ENCODE measurements at places on chromosomes 3 and 15.
A peak's percentile ranks its signal among the peaks of the same experiment; 100 is the strongest.

DNA sequence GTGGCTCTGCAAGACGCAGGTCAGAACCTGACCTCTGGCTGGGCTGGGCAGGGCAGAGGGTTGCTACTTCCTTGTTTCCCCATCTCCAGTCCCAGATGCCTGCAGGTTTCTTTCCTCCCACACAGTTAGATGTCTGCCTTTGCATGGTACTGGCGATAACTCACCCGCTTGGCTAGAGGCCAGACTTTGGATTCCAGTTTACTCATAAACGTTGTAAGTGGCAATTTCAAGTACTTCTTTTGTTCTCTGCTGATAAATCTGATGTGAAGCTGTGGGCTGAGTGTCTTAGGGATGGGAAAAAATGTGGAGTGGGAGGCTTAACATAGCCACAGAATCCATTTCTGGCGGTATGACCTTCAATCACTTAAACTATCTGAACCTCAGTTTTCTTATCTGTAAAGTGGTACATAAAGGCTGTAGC is 194.2 kb downstream of the EBLN2 start:
- DNase-seq: no peak

- no peak for DNase-seq
Observed at GRCh38 chr15:39621210-39621609, 40.3 kb downstream of the THBS1 start.

DNA sequence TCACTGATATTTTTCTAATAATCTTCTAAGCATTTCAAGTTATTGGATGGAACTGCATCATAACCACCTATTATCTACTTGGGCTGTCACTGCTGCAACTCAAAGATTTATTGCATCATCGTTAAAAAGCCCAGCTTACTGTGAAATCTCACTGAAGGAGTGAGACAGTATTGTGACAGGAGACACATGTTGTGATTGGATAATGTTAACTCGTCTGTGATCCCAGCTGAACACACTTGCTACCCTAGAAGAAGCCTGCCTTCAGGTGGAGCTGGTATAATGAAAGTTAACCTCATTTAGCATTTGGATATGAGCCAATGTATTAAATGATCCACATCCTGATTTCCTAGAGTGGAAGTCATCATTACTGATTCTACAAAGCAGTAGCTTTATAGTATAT is 138.1 kb downstream of the MAP2K5 start:
- no peak for DNase-seq

DNA sequence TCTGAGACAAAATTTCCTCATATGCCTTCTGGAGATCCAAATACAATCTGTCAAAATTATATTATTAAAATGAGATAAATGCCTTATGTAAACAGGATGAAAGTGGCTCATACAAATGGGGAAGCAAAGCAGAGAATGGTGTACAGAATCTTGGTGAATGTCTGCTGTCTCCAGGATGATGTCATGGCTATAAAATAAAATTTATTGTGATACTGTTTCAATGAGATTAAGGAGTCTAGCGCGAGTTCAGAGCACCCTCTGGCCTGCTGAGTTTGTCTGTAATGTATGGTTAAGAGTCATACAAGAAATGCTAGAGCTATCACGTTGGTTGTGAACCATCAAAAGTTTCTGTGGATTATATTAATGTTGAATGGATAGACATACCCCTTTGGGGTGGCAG is 359.7 kb downstream of the EFHB start:
- DNase-seq: no peak

GRCh38 chr3:10594915-10595314 is 89.5 kb upstream of the ATP2B2 start:
- peak; percentile 77 for DNase-seq

DNA sequence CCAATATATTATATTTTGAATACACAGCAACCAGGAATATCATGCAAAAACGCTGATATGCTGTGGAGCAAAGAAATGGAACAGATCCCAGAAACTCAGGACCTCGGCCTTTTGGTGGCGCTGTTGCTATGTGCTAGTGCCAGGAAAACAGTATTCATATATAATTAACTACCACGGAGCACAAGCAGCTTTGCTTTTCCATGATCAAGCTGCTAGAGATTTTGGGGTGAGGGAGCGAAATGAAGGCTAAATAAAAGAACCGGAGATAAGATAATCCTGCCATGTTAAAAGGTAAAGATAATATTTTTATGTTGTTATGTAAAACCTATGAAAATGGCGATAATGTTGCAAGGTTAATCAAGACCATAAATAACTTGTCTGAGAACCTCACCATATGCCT is 157.7 kb upstream of the FAM3D start:
- DNase-seq: peak; percentile 17

- DNase-seq: no peak
Observed at GRCh38 chr15:62087671-62088352, 21.0 kb downstream of the C2CD4A start.

GRCh38 chr15:77859491-77860060 is 217.9 kb downstream of the TBC1D2B start:
- DNase-seq: no peak

DNA sequence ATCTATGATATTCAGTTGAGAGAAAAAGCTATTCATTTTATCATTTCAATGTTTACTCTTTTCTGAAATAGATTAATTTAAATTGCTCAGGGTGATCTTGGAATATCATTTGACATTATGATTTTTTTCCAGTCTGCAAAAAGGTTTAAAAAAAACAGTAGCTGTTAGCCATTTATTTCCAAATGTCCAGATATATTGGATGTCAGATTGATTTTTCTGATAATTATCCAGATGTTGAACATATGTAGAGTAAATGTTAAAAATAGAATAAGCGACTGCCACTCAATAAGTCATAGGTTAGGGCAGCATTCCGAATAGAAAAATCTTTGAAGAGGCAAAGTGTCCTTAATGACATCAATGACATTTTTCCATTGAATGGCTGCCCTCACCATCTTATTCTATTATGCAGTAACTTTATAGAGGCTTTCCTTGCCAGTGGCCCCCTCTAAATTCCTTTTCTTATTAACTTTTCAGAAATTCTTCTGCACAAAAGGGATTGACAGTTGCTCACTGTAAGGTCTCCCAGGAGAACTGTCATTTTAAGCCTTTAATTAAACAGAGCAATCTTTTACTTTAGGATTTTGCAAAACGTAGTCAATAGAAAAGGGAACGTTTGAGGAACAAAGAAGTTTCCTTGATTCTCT is 316.5 kb downstream of the GBE1 start:
- DNase-seq: no peak

DNA sequence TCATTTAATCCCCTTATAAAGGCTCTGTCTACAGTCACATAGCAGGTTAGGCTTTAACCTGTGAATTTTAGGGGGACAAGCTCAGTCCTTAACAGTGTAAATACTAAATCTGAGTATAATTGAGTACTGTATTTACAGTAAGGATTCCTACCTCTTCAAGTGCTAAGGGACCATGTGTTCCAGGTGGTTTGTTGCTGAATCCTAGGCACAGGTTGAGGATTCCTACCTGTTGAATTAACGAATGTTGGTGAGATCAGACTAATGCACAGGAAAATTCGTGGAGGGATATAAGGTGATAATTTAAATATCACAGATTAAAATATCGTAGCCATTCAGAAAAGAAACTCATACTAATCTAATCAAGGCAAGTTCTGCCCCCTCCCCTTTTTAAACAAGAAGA is 24.9 kb downstream of the CDV3 start:
- no peak for DNase-seq

GRCh38 chr15:38304481-38304880 is 51.8 kb downstream of the SPRED1 start:
- no peak for DNase-seq

DNA sequence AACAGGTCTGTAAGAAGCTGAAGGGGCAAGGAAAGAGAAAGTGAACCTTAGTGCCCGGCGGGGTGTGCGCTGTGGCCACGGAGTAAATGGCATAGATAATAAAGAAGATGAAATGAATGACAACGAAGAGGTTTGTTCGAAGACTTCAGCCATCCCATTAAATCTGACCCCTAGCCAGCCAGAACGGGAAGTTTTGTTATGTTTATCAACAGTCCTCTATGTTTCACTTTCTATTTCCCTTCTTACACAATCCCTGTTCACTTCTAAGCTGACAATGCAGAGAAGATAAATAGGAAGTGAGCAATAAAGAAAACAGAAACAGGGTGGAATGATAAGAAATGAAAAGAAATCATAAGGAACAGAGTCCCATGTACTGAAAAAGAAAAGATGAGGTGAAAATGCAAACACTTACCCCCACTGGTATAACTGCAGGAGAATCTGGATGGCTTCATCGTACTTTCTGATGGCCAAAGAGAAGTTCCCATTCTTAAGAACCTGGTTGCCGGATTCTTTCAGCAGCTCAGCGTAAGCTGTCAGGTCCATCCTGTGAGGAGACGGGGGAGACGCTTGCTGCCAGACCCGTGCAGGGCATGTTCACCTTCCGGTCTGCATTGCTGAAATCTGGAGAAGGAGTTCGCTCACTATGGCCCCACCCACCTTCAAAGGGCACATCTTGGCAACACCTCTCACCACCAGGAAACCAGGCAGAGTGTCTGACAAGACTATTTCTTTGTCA is 36.8 kb downstream of the TRANK1 start:
- peak; percentile 77 for DNase-seq

- DNase-seq: peak; percentile 41
Observed at GRCh38 chr15:28890711-28891495, 5.1 kb downstream of the APBA2 start.

- DNase-seq: no peak
Observed at GRCh38 chr3:14448756-14449727, 46.6 kb downstream of the SLC6A6 start.

DNA sequence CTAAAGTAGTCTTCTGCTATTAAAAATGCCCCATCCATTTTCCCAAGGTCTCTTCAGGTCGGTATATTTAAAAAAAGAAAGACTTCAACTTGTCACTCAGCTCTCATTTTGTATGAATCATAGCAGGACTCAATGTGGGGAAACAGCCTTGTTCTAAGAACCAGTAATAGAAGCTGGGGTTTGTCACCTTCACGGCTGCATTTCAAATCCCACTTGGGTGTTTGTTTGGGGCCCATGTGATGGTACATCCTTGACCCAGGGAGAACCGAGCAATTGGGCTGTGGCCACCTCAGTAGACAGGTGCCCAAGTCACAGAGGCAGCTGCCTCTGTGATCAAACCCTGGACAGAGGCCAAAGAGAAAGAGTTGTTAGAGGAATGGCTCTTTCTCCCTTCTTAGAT is 70.3 kb upstream of the ARL8B start:
- no peak for DNase-seq

DNA sequence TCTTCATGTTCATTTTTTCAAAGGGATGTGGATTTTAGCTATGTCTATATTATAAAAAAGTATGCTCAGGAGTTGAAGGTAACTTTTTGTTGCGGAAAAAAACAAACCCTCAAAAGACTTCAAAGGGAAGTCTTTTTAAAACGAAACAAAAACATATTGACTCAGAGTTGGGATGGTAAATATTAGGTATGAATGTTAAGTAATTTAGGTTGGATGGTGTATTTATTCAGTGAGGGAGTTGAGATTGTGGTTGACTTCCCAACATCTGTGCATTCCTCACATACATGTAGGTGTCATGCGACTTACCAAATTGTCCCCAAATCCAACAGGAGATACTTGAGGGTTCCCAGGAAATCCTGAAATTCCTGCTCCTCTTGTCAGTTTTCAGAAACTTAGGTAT is 32.7 kb upstream of the PLSCR5 start:
- DNase-seq: no peak

DNA sequence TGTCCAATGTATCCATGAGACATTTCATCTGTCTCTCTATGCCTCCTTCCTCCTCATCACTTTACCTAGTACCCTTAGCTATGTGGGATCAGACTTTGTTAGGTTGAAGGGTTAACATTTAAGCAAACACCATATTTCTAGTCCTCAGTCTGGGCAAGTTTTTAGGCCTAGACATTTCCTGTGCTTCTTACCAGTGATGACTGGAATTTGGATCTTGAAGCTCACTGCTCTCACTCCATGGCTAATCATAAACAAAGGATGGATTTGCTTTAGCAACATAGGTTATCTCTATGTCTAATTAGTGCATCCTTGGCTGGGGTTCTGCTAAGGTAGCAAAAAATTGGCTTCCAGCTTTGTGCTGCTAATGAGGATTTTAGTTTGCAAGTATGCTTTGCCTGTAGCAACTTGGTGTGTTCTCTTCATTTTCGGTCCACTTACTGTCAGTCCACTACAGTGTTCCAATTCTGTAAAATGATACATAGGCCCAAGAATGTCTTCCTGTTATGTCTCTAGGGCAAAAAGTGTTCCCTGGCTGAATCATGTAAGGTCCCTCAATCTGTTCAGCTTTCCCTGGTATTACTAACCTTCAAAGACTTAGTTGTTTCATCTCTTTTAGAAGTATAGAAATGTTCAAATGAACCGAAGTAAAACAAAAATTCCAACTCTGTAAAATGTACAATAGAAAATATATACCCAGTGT is 615.4 kb downstream of the CADM2 start:
- DNase-seq: no peak

GRCh38 chr3:71563827-71564226 is 19.7 kb downstream of the FOXP1 start:
- DNase-seq: no peak

DNA sequence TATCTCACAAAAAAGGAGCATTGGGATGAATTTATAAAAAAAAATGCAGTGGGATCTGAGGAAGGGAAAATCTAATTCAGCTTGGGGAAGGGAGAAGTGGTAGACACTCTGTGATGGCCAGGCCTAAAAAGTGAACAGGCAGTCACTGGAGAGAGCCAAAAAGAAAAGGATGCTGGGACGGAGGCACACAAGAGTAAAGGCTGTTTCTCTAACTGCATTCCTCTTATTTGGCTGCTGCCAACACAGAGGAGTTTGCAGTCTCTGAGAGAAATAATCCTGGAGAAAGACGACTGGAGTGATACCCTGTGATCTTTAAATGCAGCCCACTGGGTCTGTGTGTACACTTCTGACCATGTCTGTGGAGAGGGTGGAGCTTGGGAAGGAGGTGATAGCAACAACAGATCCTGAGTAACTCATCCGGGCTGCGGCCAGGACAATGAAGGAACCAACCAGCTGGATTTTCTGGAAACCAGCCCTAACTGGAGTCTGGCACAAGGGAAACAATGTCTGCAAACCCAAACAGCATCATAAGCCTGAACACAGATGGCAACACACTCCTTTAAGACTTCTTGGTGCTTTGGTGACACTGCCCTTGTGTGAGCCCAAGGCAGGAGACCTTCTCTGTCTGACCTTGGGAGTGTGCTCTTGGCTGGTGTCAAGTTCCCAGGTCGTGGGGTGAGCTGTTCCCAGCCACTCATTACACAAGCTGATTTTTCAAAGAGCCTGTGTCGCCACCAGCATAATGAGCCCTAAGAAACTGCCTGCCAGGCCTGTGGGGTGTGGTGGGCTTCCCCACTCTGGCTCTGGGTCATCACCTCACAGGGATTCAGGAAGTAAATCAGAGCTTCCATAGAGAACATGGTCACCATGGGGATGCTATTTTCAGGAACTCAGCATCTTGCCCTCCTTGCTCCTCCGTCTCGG is 8.0 kb downstream of the FYCO1 start:
- DNase-seq: no peak

Measured in activated CD4-positive, alpha-beta T cell treated with anti-CD3 and anti-CD28 coated beads, Interleukin-2, amount 10 ng/mL, durations not matched to agents 7 days and 5 days (primary cell).